ENCODE measurements at places on chromosomes 6 and 20.
A peak's percentile ranks its signal among the peaks of the same experiment; 100 is the strongest.

DNA sequence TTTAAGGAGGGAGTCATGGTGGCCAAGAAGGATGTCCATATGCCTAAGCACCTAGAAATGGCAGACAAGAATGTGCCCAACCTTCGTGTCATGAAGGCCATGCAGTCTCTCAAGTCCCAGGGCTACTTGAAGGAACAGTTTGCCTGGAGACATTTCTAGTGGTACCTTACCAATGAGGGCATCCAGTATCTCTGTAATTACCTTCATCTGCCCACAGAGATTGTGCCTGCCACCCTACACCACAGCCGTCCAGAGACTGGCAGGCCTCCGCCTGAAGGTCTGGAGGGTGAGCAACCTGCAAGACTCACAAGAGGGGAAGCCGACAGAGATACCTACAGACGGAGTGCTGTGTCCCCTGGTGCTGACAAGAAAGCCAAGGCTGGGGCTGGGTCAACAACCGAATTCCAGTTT lies 115.0 kb downstream of the HFE start:
- DNase-seq: no peak

DNA sequence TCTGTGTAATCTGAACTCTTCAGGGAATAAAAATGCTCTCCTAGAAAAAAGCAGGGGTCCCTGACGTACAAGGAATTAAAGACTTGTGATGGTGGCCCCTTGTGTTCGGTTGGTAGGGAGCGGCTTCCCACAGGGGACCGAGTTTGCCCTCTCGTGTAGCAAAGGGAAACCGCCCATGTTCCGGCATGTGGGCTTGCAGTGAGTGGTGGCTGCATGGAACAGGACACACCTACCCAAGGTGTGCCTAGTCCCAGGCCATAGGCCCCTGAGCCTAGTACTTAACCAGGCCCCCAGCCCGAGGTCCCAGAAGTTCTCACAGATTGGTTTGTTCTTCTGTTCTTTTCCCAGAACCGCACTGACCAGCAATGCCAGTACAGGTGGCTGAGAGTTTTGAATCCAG lies 15.5 kb downstream of the MYBL2 start:
- DNase-seq: no peak

GRCh38 chr6:126232671-126233070 lies 107.2 kb upstream of the CENPW start:
- no peak for DNase-seq

DNA sequence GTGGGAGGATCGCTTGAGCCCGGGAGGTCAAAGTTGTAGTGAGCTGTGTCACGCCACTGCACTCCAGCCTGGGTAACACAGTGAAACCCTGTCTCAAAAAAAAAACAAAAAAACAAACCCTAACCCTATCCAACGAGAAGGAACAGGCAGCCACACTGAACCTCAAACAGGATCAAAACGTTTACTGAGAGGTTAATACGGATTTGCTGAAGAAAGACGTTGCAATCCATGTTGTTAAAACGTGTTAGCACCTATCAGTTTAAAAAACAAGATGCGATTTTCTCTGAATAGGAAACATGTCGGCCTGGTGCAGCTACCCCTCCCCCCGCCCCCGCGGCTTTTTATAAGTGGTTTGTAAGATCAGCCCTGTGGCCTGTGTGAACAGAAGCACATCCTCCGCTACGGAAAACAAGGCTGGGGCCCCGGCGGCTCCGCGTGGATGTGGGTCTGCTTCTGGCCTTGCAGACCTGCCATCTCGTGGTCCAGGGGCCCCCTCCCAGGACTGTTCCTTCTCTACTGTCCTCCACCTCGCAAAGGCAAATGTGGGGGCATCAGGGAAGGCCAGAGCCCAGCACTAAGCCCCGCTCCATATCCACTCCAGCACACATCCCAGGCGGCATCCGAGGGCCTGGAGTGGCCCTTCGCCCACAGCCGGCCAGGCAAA lies 11.4 kb downstream of the SLC2A4RG start:
- peak; percentile 74 for DNase-seq

- no peak for DNase-seq
Measured at GRCh38 chr20:58596244-58596643, 54.8 kb upstream of the STX16 start.

DNA sequence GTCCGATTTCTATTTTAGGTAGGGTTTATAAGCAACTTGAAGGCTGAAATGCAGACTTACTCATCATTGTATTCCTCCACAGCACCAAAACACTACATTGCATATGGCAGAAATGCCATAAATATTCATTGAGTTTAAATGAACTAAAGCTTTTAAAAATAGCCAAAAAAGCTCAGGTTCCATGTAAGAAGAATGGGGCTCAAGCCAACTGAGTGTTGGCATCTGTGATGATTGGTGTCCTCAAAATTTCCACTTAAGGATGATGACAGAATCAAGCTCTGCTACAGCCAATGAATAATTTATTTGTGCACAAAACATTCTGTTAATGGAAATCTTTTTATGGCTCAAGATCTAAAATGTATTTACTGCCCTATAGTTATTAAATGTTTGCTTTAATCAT lies 115.4 kb downstream of the HIVEP2 start:
- DNase-seq: no peak

- no peak for DNase-seq
Measured at GRCh38 chr20:46622165-46622564, 29.1 kb downstream of the SLC13A3 start.

- no peak for DNase-seq
Measured at GRCh38 chr6:107713563-107713962, 110.5 kb downstream of the SCML4 start.

DNA sequence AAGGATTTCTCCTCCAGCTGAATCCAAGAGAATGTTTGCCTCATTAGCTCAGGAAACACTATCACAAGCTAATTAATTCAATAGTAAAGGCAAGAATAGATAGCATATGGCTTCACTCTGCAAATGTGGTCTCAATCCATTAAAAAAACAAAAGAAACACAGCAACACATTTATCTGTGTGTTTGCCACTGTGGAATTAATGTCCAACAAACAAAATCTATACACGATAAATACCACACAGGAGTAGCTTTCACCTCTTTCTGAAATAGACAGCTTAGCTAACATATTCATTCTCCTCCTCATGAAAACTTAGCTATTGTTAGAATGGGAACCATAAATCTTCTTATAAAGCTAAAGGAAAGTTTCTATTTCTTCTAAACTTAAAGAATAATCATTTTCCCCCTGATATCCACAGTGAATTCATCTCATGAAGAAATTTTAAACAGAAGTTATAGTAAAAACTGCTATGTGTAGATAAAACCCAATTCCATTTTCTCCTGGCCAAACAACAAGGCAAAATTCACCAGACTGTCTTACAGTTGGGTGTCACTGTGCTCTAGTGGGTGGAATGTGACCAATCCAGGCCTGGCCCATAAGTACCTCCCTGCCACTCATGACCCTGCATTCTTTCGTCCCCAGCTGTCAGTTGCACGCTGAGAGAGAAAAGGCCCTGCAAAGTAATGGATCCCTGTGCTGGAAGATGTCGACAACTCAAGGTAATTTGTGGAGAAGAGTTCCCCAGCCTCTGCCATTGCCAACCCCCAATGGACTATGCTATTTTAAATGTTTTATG lies 92.9 kb upstream of the NRSN1 start:
- DNase-seq: no peak

All from activated gamma-delta T cell treated with Interleukin-2 at 50 U/mL for 16 hours (primary cell).